Endodermal cell (in vitro differentiated cells): ENCODE measurements at places on chromosomes 11 and 22. TPM values are rescaled to one million over a fixed set of nuclear protein-coding genes. Genes with fewer than 3 reads are reported as not detected.

PKNOX2 gene
- total RNA-seq: 4.0 and 4.6 TPM in 2 replicates

MS4A6E gene
- total RNA-seq: not detected in 3 replicates

ADAMTS15 gene
- total RNA-seq: 0.27 to 0.38 TPM (median 0.34 TPM) in 3 replicates

OR8J3 gene
- total RNA-seq: not detected in 3 replicates

OR5M11 gene
- not detected in 2 replicates for total RNA-seq

SCGB2A2 gene
- total RNA-seq: not detected in 2 replicates

NXPE1 gene
- not detected in 2 replicates for total RNA-seq

TMEM86A gene
- total RNA-seq: 6.9 and 7.6 TPM in 2 replicates

DLG2 gene
- 10.6 and 11.4 TPM in 2 replicates for total RNA-seq

PKDREJ gene
- not detected in 3 replicates for total RNA-seq

NLRX1 gene
- 17.5 and 21.8 TPM in 2 replicates for total RNA-seq

PISD gene
- 36.5 to 42.9 TPM (median 39.1 TPM) in 3 replicates for total RNA-seq

YPEL4 gene
- not detected in 3 replicates for total RNA-seq

FXYD6 gene
- 61.8 and 70.0 TPM in 2 replicates for total RNA-seq

DNA sequence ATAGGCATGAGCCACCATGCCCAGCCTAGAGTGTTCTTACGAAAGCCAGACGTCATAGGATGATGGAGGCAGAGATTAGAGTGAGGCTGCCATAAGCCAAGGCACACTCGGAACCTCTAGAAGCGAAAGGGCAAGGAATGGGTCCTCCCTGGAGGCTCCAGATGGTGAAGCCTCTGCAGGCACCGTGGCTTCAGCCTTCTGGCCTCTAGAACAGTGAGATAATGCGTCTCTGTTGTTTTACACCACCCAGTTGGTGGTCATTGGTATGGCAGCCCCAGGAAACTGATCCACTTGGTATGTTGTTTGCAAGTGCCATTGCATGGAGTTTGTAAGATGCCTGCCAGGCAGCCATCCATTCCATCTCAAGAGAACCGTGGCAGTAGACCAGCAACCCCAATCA is 791.0 kb downstream of the TBC1D22A start:
- no peak for DNase-seq

DNA sequence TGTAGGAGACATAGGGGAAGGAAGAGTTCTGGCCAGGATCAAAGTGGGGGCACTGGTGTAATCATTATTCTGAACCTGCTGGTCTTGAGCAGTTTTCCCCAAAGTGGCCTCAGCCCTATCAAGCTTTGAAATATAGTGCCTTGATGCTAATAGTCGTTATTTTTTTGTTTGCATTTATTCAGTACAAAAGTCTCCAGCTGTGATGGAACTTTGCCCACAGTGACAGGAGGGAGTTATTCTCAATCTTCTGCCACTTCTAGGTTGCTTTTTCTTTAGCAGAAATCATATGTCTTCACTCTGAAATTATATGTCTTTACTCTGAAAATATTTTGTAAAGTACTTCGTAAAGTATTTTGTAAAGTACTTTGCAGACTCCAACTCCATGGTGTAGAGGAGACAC is 93.1 kb downstream of the FAT3 start:
- DNase-seq: no peak

DNA sequence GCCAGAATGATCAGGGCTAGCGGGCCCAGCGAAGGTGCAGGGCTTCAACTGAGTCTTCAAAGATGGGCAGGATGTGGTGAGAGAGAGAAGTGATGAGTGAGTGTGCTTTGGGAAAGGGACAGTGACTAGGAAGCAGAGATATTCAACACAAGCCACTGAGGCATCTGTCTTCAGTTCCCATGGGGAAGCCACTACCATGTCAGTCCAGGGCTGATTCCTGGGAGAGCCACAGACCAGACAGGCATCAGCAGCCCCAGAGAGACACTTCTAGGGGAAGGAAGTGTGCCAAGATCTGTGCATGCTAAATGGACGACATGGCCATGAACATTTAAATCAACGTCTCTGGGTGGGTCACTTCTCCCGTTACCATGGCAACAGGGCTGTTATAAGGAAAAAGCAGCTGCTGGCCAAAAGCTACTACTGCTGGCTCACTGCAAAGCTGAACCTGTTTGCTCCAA is 28.5 kb downstream of the P4HA3 start:
- no peak for DNase-seq

GRCh38 chr22:19963863-19964642 is 22.4 kb upstream of the TXNRD2 start:
- no peak for DNase-seq

DNA sequence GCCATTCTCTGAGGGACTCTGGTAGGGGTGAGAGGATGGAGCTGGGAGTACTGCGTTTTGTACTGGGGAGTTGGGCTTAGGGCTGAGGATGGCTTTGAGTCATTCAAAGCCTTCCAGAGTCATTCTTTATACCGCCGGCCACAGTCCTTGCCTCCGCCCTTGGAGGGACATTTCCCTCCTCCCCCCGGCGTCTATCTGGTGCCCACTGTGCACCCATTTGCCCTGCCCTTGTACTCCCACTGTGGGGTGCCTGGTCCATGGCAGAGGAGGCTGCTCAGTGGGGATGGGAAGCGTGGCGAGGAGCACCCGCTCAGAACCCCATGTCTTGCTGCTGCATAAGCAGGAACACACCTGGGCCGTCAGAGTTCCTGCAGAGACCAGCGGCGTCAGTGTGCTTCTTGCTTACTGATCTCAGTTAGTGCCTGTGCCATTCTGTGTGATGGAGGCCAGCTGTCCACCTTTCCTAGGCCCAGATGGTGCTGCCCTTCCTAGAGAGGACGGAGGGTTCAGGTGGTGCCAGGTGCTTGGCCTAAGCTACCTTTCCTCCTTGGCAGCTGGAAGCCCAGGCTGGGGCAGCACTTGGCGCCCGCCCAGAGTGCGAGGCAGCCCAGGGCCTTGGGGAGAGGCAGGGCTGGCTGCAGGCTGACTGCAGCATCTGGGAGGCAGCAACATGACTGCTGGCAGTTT is 23.3 kb upstream of the TMEM191C start:
- DNase-seq: peak; percentile 37

DNA sequence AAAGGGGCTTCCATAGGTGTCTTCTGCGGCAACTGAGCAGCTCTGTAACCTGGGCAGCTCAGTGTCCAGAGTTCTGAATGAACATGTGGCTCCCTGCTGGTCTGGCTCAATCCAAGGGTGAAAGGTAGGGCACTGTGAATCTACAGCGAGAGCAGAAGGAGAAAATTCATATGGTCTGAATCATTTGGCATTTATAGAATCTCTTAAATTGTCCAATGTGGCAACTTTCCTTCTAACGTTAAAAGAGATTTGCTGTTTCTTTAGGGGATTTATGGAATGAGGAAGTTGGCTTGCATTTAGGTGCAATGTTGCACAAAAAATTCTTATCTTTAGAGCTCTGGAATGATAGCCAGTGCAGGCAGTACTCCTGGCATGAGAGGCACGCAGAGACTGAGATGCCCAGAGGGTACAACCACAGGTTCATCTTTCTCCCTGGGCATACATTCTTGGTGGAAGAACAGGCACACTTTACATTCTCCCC is 17.0 kb downstream of the ATXN10 start:
- DNase-seq: no peak

- no peak for DNase-seq
Measured at GRCh38 chr11:28153586-28153985, 45.4 kb downstream of the METTL15 start.

GRCh38 chr22:22818861-22819855 is 68.5 kb upstream of the IGLL5 start:
- DNase-seq: no peak

GRCh38 chr11:11568651-11569229 is 53.1 kb downstream of the GALNT18 start:
- DNase-seq: no peak

DNA sequence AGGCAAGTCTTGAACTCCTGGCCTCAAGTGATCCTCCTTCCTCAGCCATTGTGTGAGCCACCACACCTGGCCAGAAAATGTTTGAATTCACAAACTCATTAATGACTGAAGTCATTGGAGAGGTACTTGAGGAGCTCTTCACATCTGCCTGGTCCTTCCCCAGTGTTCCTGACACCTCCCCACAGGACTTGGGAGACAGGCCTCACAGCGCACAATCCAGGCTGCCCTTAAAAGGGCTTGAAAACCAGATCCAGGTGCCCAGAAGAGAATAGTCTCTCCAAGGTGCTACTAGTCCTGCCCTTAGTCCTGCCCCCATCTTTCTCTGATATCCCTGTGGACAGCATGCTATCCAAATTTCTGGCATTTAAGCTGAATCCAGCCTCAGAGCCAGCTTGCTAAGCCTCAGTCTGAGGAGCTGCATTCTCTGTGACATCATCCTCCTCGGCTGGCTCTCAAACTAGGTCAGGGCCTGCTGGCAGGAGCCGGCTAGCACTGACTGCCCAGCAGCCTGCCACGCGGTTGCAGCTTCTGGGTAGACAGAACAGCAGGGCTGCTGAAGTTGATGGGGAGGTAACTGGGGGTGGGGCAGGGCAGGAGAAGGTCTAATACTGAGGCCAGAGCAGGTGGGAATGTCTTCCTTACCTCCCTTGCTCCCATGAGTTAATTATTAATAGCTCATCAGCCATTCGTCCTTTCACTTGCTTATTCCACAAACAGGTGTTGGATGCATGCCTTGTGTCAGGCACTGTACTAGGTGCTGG is 35.3 kb upstream of the NECTIN1 start:
- peak; percentile 72 for DNase-seq

DNA sequence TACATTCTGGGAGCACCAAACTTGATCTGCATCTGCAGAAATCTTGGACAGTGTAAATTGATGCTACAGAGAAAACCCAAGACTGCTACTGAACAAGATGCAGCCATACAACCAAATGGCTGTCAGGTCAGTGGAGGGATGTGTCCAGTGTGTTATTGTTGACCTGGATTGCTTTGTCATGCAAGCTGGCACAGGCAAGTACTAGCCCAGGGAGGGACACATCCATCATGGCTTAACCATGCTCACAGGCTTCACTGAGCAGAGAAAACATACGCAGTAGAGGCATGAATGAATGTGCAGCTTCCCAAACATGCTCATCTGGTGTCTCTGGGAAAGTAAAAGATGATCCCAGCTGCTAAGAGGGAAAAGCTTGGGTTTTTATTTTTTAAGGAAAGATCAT is 93.6 kb downstream of the MTNR1B start:
- DNase-seq: no peak

DNA sequence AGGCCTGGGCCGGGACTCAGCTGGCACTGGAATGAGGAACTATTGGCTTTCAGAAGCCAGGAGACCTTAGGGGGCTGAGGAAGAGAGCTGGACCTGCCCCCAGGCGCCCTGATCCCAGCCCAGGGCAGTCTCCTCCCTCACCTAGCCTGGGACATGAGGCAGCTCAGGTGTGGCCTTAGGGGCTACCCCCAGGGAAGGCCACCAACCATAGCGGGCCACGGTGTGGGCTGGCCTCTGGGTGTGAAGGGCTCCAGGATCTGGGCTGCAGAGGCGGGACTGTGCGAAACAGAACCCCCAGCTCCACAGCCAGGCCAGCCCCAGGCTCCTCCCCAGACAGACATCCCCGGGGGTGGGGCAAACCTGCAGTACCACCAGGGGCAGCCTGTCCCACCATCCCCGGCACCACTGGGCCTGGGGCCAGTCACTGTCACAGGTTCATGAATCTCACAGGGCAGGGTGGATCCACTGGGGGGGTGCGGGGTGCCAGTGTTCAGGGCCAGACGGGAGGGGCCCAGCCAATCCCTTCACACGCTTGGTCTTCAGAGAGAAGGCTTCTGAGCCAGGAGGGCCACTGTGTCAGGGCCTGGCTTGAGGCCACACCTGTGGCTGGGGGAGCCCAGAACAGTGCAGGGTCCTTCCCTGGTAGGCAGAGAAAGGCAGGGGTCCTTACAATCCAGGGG is 3.5 kb downstream of the PLXNB2 start:
- DNase-seq: peak; percentile 87

DNA sequence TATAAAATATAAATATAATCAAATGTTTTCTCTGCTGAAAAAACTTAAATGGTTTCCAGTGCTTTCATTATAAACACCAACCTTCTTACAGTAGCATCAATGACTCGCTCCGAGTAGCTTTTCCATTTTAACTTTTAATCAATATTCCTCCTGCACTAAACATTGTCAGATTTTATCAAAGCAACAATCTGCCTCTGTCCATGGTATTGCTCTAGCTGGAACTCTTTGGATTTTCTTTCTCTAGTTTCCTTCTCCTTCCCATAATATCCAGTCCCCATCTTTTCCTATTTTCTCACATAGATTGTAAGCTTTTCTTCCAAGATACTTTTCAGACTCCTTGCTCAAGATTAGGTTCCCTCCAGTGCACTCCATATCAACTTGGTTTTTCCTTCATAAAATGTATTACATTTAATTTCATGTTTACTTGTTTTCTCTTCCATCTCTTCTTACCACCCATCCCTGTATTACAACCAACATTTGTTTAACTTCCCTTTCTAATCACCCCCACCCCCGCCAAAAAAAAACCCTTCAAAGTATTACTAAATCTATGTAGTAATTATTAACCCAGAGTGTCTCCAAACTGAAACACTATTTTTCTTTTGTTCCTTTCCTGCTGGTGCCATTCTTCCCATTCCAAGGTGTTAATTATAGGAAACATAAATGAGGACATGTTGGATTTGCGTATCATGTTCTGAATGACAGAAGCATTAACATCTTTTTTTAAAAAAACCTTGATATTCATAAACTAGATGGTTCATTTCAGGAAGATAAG is 716.5 kb downstream of the NELL1 start:
- DNase-seq: no peak

DNA sequence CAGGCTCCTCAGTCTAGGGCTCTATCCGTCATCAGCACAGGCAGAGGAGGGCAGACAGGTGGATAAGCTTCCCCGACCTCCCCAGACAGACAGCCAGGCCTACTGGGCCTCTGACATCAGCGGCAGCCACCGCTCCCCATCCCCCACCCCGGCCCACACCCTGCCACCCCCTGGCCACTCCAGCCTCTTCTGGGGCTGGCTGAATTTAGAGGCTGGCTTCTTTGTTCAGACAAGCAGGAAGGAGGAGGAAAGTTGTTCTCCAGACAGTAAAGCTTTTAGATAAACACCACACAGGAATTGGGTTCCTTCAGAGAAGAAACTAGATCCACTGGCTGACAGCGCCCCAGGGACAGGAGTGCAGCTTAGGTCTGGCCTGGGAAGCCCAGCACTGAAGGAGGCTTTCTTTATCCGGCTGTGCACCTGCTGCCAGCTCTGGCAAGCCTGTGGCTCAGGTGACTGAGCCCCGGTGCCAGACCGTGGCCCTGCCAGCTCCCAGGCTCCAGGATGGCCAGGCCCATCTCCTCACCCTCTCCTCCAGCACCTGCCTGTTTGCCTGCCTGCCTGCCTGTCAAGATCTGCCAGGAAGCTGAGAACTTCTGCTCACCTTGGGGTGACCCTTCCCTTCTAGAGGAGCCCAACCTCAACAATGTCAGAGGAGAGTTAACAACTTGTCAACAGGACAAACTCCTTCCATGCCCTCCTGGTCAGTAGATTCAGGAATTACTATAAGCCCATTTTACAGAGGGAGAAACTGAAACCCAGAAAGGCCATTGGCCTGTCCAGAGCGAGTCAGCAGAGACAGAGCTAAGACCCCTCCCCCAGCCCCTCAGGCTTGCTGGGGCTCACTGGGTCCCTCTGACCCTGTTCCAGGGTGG is 44.0 kb upstream of the KLHL35 start:
- DNase-seq: no peak

- DNase-seq: peak; percentile 78
Measured at GRCh38 chr22:37803195-37803638, 4.5 kb upstream of the GCAT start.

GRCh38 chr22:39283322-39284141 is 35.9 kb downstream of the RPL3 start:
- DNase-seq: no peak

- peak; percentile 38 for DNase-seq
Measured at GRCh38 chr11:69535908-69536307, 54.4 kb downstream of the LINC01488 start.
